ENCODE measurements at places on chromosomes 6 and 20. TPM values are rescaled to one million over a fixed set of nuclear protein-coding genes. Genes with fewer than 3 reads are reported as not detected.

DNA sequence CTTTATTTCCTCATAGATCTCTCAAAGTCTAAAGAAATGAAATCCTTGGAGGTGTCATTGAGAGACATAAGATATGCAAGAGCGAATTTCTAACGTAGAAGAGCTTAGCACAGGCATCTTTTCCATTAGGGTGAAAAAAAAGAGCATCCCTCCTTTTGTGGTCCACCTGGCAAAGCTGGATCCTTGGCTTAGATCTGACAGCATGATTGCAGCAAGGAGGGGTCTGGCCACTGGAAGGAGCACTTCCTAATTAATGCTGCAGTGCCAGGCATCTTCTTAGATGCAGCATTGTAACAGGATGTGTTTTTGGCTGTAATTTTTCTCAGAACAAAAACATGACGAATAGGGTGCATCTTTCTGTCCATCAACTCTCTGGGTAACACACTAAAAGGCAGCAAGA, 60.1 kb upstream of the TFAP2D start:
- H3K4me1 ChIP-seq, result no peaks in the 10 kb centered on the region
- no peaks in the 10 kb centered on the region for H3K36me3 ChIP-seq
- H3K4me3 ChIP-seq, result no peak overlapping the region

Gene CITED2
- 266 TPM for total RNA-seq

GRCh38 chr20:32477594-32478512, 107.3 kb downstream of the NOL4L start:
- H3K36me3 ChIP-seq, result peaks cover 4% of the 10 kb centered on the region
- H3K27me3 ChIP-seq, result no peaks in the 10 kb centered on the region
- H3K4me3 ChIP-seq, result no peak overlapping the region
- H3K27ac ChIP-seq, result no peak overlapping the region
- peaks cover 42% of the 10 kb centered on the region for H3K4me1 ChIP-seq

GRCh38 chr6:34350137-34350933, 42.1 kb downstream of the NUDT3 start:
- no peaks in the 10 kb centered on the region for H3K27me3 ChIP-seq
- peak; percentile 31 for DNase-seq
- H3K4me3 ChIP-seq, result no peak overlapping the region

Gene MEI4
- not detected for total RNA-seq

Gene AIG1
- 27.1 TPM for total RNA-seq

- no peak for DNase-seq
- H3K4me3 ChIP-seq, result no peak overlapping the region
- H3K27ac ChIP-seq, result no peak overlapping the region
Observed at GRCh38 chr6:167441715-167442206, 116.9 kb downstream of the TTLL2 start.

DNA sequence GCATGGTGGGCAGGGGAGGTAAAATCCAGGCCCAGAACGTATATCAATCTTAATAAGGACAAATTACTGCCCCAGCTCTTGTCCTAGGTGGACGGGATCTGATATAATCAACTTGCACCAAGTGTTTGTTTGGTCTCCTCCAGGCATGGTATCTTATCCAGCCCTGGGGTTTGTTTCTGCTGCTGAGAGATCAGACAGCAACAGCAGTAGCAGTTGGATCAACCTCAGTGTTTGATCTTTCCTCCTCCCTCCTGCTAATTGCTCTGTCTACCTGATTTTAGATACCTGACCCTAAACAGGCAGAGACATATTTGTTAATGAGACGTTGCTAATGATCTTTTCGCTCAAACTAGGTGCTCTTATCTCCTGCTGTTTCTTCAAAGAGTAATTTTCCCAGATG, 100.4 kb upstream of the BACH2 start:
- no peak overlapping the region for H3K4me3 ChIP-seq
- no peak for DNase-seq
- H3K27me3 ChIP-seq, result peaks cover 35% of the 10 kb centered on the region
- no peaks in the 10 kb centered on the region for H3K36me3 ChIP-seq

Gene TSHZ2
- not detected for total RNA-seq

Gene TSBP1
- not detected for total RNA-seq

DNA sequence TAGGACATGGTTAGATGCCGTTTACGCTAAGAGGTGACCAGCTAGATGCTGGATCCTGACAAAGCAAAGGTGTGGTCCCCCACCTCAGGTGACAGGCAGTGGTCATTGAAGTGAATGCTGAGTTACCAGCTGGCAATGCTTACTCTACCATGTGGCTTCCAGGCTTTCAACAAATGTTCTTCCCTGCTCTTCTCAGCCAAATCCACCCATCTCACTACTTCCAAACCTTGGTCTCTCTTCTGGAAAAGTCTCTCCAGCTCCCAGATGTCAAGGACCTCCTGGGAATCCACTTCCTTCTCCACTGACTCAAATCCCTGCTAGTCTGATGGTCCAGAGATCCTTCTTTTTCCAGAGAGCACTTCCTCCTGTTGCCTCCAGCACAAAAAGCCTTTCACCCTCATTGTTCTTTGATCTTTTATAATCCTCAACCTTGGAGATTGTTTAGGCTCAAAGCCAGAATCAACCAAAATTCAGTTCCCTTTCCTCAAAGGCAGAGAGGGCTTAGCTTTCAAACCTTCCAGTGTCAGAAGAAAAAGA, 228.0 kb downstream of the ZNF217 start:
- no peaks in the 10 kb centered on the region for H3K27me3 ChIP-seq
- H3K4me3 ChIP-seq, result no peak overlapping the region
- H3K36me3 ChIP-seq, result no peaks in the 10 kb centered on the region
- H3K27ac ChIP-seq, result no peak overlapping the region
- no peak for DNase-seq

Gene HCRTR2
- not detected for total RNA-seq

DNA sequence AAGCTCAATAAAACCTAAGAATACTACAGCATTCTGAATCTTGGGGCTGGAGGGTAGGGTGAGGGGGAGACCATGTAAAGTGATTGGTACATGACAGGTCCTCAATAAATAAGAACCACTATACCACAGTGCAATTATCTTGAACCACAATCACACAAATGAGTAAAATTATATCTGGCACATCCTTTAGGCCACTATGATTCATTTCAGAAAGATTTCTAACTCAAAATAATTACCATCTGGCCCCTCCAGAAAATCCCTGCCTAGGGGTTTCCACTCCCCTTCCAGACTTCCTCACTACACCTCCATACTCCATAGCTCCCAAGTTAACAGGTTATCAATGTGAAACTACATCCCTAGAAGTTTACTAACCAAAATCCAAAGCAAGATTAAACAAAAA, 19.7 kb downstream of the AKIRIN2 start:
- no peak overlapping the region for H3K4me3 ChIP-seq
- H3K36me3 ChIP-seq, result peaks cover 8% of the 10 kb centered on the region
- DNase-seq, result no peak
- H3K4me1 ChIP-seq, result peaks cover 11% of the 10 kb centered on the region
- H3K27ac ChIP-seq, result no peak overlapping the region

DNA sequence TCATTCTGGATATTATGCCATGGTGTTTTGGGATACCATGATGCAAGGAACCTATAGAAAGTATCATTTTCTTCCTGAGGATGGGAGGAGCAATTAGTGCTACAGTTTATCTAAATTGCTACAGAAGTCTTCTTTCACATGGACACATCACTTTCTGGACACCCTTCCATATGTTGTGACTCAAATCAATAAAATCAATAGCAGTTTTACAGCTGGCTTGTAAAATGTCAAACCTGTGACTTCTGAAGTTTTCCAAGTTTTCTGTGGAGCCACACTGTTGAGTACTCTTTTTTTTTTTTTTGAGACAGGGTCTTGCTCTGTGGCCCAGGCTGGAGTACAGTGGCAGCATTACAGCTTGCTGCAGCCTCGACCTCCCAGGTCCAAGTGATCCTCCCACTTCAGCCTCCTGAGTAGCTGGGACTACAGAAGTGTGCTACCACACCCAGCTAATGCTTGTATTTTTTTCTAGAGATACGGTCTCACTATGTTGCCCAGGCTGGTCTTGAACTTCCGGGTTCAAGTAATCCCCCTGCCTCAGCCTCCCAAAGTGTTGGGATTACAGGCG, 24.1 kb upstream of the CD2AP start:
- H3K4me3 ChIP-seq, result no peak overlapping the region
- no peaks in the 10 kb centered on the region for H3K27me3 ChIP-seq
- DNase-seq, result no peak

DNA sequence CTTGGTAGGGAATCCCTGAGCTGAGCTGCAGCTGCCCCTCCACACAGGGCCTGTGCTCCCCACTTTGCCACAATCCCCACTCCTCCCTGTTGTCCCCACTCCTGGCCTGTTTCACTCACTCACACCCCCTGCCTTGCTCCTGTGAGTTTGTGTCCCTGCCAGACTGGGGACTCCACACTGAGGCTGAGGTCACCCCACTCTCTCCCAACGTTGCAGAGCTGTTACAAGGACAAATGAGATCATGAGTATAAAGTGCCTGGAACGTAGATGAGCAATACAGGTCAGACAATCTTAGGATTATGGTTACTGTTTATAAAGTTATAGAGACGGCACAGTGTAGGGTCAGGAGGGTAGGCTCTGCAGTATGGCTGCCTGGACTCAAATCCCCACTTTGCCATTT, 426.0 kb upstream of the SULF2 start:
- peak; percentile 10 for DNase-seq
- no peak overlapping the region for H3K4me3 ChIP-seq
- no peaks in the 10 kb centered on the region for H3K36me3 ChIP-seq
- no peak overlapping the region for H3K27ac ChIP-seq

Gene CFAP61
- total RNA-seq, result under 0.01 TPM

Gene SMOC2
- total RNA-seq, result not detected

GRCh38 chr20:17969884-17970409, 1.1 kb downstream of the MGME1 start:
- no peaks in the 10 kb centered on the region for H3K27me3 ChIP-seq
- peak overlapping the region; percentile 96 for H3K27ac ChIP-seq
- DNase-seq, result peak; percentile 70
- peaks cover 10% of the 10 kb centered on the region for H3K4me1 ChIP-seq
- H3K4me3 ChIP-seq, result peak overlapping the region; percentile 83
- H3K36me3 ChIP-seq, result no peaks in the 10 kb centered on the region

DNA sequence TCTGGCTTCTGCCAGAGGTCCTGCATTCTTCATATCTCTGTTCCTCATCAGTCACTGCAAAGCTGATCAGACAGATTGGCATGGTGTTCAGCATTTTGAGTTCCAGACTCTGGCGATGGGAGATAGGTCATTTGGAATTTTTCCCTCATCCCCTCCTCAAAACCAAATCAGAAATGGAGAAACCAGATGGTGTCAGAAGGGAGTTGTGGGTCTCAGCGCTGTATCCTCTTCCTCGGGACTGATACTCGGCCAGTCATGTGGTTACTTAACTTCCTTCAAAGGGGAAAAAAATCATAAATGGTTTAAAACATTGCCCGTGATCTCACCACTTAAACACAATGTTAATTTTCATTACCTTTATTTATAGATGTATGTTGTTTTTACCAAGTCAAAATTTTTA, 75.8 kb downstream of the IGF2R start:
- peaks cover 73% of the 10 kb centered on the region for H3K36me3 ChIP-seq
- H3K27me3 ChIP-seq, result no peaks in the 10 kb centered on the region
- H3K27ac ChIP-seq, result no peak overlapping the region
- no peak for DNase-seq

Gene SYCP2
- 0.56 TPM for total RNA-seq

GRCh38 chr6:99119109-99120031, 171.6 kb upstream of the FBXL4 start:
- no peaks in the 10 kb centered on the region for H3K4me1 ChIP-seq
- DNase-seq, result peak; percentile 39
- H3K4me3 ChIP-seq, result no peak overlapping the region
- no peaks in the 10 kb centered on the region for H3K27me3 ChIP-seq
- no peaks in the 10 kb centered on the region for H3K36me3 ChIP-seq
- no peak overlapping the region for H3K27ac ChIP-seq

DNA sequence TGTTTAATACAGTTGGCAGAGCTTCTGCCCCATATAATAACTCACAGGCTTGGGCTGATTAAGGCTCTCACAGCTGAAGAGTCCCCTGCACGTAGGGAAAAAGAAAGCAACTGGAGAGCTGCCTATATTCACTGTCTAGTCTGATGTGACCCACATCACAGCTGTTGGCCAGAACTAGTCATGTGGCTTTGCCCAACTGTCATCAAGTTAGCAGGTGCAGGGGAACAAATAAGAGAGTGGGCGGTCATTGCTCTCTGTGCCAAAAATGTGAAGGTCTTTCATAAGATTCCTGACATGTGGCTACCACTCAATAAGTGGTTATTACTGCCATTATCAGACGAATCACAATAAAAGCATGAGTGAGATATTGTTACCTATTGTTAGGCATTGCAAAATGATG, 665.2 kb downstream of the DOK5 start:
- no peak for DNase-seq
- H3K4me3 ChIP-seq, result no peak overlapping the region
- no peaks in the 10 kb centered on the region for H3K27me3 ChIP-seq

Gene MCM8
- 13.9 TPM for total RNA-seq

- H3K4me1 ChIP-seq, result peaks cover 8% of the 10 kb centered on the region
- peak; percentile 29 for DNase-seq
- no peaks in the 10 kb centered on the region for H3K27me3 ChIP-seq
- H3K27ac ChIP-seq, result no peak overlapping the region
- H3K36me3 ChIP-seq, result no peaks in the 10 kb centered on the region
Observed at GRCh38 chr6:107061125-107062020, 33.4 kb downstream of the MTRES1 start.

Gene GRIK2
- total RNA-seq, result 15.8 TPM

Gene ENPP5
- total RNA-seq, result under 0.01 TPM

DNA sequence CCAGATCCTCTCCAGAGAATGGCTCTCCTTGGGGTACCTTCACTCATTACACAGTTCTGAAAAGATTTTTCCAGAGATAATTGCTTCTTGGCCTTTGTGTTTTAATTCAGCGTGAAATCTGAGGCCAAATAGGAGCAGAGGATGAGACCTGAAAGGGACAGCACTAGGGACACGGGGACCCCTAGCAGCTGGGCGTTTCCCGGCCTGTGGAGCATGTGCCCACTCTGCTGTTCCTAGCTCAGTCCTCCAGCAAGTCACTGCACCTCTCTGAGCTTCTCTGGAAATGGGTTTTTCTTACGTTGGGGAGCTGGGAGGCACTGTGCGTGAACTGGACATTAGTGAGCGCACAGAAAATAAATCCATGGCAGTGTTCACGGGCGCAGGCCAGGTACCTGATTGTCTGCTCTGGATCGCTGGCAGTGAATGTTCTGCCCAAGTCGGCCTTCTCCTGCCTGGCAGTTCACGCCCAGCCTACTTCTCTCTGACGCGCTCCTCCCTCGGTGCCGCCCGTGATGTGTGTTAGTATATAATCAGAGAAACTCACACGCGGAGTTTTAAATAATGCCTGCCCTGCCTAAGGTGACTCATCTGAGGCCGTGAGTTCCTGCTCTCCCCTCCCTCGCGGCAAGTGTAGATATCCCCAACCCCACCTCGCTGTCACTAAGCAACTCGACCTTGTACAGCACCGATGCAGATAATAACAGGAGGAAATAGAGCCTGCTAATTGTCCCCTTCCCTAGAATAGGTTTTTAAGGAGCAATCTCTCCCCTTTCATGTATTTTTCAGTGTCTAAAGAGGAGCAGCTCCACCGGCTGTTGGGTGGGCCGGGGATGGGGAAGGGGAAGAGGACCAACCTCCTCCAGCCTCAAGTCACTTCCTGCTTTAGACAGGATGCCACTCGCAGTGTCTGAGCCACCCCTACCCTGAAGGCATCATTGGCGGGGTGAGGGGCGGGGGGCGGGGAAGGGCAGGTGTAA, 2.7 kb upstream of the TUBB2A start:
- no peak overlapping the region for H3K27ac ChIP-seq
- no peak for DNase-seq
- no peaks in the 10 kb centered on the region for H3K27me3 ChIP-seq
- peaks cover 2% of the 10 kb centered on the region for H3K4me1 ChIP-seq
- H3K36me3 ChIP-seq, result peaks cover 7% of the 10 kb centered on the region
- H3K4me3 ChIP-seq, result no peak overlapping the region

GRCh38 chr20:38840053-38840893, 34.8 kb downstream of the PPP1R16B start:
- DNase-seq, result no peak
- H3K4me1 ChIP-seq, result no peaks in the 10 kb centered on the region
- no peaks in the 10 kb centered on the region for H3K36me3 ChIP-seq
- no peak overlapping the region for H3K4me3 ChIP-seq
- peaks cover 3% of the 10 kb centered on the region for H3K27me3 ChIP-seq

Data from IMR-90 (cell line).